ENCODE measurements at places on chromosomes 5 and 9.

DNA sequence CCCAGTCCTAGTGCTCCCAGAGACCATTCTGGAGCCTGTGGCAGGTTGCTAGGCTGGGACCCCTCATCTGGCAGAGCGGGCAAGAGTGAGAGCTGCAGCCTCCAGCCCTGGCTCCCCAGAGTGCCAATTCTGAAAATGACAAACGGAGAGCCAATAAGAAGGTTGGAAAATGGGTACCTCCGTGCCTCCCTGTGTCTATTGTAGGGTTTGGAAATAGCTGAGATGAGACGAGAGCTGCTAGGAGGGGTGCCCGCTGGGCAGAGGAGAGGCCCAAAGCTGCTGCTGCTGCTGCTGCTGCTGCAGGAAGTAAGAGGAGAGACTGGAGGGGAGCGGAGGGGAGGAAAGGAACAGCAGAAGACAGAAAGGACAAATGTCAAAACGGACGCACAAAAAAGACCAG lies 36.0 kb upstream of the FUBP3 start:
- DNase-seq, result no peak

DNA sequence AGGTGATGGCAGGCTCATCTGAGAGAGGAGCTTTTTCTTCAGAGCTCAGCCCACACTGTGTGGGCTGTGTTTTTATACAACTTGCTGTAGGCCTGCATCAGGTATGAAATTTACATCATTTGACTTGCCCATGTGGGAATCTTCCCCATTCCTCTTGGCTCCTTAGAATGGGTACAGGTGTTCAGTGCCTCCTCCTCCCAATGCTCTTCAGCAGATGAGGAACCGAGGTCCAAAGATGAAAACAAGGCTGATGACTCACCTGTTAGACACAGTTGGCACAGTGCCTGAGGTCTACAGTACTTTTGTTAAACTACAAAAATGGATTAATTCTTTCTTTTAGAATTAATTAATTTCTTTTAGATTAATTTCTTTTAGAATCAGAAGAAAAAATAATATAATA lies 20.8 kb downstream of the PAPPA start:
- no peak for DNase-seq

DNA sequence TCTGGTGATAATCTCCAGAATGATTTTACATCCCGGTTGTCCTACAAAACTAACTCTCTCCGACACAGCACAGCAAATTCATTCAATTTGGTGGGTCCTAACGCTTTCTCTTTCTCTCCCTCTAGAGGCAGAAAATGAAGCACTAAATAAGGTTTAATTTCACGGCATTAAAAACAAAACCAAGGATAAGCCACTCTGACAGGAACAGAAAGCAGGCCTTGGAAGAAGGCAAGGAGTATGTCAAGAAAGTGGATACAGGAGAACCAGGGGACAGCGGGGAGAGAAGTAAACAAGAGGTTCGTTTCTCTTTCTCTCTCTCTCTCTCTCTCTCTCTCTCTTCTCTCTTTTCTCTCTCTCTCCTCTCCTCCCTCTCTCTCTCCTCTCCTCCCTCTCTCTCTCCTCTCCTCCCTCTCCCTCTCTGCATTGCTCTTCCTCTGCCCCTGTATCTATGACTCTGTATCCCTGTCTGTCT lies 49.8 kb downstream of the EBF1 start:
- DNase-seq, result no peak

DNA sequence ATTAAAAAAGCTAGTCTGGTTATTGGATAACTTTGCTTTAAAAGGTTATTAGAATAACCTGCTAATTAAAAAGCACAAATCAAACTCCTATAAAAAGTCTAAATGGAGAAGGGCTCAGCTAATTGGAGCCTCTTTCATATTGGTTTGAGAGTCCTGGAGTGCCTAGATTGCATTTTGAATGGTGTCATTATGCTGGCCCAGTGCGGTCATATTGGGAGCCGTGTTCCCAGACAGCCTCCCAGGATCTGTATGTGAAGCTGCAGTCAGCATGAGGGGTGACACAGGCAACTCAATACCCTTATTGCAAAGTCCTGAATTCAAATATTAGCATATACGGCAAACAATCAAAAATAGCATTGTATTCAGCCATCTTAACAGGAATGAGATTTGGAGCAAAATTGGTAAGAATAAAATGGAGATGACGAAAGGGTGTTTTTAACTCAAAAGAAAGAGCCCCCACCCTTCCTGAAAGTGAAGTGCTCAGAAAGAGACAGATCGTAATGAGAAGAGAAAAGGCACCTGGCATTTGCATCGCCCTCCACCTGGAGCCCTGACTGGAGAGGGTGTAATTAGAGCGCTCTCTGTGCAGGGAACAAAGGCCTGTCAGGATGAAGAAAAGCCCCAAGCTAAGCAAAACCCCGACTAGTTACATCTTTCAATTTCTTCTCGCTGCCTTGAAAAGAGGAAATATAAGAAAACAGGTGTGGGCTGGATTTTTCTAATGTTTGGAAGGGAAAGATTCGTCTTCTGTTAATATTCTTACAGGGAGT lies 621.0 kb upstream of the ADAMTS16 start:
- no peak for DNase-seq

GRCh38 chr5:125293726-125294125 lies 547.3 kb upstream of the ZNF608 start:
- DNase-seq, result no peak

- DNase-seq, result no peak
Observed at GRCh38 chr9:137064027-137064879, 6.1 kb downstream of the SAPCD2 start.
